ENCODE measurements at places on chromosomes 5 and 9.
A peak's percentile ranks its signal among the peaks of the same experiment; 100 is the strongest.

- DNase-seq = peak; percentile 51
These were observed 100.0 kb upstream of the IL6ST start for GRCh38 chr5:56094579-56095361.

DNA sequence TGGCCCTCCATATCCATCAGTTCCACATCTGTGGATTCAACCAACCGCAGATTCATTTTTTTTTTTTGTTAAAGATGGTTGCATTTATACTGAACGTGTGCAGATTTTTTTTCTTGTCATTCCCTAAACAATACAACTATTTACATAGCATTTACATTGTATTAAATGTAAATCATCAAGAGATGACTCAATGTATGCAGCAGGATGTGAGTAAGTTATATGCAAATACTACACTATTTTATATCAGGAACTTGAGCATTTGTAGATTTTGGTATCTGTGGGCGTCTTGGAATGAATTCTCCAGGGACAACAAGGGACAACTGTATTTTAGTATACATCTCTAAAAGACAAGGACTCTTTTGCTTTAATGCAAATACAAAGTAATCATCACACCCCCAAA, 299.2 kb upstream of the ZNF608 start:
- DNase-seq = no peak

DNA sequence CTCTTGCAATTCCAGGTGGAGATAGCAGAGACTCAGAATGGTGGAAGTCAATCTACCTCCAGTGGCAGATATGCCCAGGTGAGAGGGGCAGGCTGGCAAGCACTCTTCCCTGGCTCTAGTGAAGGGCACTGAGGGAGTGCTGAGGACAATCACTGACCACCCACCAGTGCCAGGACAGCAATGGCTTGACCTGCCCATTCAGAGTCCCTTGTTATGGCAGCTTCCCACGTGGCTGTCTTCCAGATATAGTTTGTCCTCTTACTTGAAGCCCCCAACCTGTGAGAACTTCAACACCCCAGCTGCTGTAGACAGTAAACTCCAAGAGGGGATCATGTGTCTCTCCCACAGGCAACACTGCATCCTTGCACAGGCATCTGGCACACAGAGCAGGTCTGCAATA, 104.7 kb downstream of the LHFPL2 start:
- no peak for DNase-seq

GRCh38 chr5:136066661-136067271, 38.0 kb downstream of the TGFBI start:
- no peak for DNase-seq

GRCh38 chr9:36789886-36790285, 217.2 kb downstream of the MELK start:
- DNase-seq = no peak

DNA sequence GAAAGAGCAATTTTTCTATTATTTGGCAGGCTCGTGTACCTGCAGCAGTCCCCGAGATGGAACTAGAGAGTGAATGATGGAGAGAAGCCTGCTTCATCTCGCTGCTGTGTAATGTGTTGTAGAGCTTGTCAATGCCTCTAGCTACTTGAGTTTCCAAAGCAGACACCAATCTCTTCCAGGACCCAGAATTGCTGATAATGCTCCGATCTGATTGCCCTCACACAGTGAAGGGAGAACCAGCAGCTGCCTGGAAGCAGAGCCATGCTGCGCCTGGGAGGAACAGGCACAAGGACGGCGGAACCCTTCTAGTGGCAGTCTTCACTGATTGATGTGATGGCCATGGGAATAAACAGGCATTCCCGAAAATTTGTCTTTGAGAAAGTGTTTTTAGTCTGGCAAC, 288.0 kb downstream of the ICE1 start:
- DNase-seq = no peak

- DNase-seq = no peak
These were observed 150.4 kb upstream of the ERCC6L2 start for GRCh38 chr9:95725045-95725444.

GRCh38 chr9:127470662-127471061, 19.4 kb downstream of the LRSAM1 start:
- DNase-seq = no peak

DNA sequence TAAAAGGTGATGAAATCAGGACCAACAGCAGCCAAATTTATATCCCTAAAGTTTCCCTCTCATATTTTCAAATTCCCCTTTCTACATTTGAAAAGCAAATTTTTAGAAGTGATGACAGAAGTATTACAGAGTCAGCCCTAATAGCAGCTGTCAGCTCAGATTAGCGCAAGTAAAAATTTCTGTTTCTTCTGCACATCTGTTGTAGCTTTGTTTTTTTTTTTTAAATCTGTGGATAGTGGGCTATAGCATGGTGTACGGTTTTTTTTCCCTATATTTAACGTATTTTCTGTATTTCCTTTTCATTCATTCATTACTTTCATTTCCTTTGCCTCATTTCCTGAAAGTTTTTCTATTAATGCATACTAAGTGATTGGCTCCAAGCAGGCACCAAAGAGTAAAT, 99.1 kb downstream of the MACIR start:
- DNase-seq = no peak

- no peak for DNase-seq
These were observed 535.3 kb downstream of the PRDM9 start for GRCh38 chr5:24042688-24043087.

- no peak for DNase-seq
These were observed 430.8 kb downstream of the ARHGEF28 start for GRCh38 chr5:74056789-74057164.

DNA sequence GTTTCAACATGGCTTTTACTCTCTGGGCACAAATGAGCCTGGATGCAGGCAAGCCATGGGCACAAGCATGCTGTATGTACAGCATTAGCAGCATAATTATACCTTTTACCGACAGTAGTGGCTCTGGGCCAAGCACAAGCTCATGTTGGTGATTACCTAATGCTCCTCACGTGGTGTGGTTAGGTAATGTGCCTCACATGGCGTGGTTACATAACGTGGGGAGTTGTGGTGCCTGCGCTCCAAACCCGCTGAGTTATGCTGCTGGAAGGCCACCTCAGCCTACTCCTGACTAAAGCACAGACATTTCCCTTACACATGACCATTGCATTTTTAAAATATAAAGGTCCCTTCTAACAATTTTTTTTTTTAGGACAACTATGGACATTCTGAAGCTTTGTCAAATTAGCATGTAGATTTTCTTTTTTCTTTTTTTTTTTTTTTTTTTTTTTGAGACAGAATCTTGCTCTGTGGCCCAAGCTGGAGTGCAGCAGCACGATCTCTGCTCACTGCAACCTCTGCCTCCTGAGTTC, 794.0 kb downstream of the EFNA5 start:
- DNase-seq = no peak

DNA sequence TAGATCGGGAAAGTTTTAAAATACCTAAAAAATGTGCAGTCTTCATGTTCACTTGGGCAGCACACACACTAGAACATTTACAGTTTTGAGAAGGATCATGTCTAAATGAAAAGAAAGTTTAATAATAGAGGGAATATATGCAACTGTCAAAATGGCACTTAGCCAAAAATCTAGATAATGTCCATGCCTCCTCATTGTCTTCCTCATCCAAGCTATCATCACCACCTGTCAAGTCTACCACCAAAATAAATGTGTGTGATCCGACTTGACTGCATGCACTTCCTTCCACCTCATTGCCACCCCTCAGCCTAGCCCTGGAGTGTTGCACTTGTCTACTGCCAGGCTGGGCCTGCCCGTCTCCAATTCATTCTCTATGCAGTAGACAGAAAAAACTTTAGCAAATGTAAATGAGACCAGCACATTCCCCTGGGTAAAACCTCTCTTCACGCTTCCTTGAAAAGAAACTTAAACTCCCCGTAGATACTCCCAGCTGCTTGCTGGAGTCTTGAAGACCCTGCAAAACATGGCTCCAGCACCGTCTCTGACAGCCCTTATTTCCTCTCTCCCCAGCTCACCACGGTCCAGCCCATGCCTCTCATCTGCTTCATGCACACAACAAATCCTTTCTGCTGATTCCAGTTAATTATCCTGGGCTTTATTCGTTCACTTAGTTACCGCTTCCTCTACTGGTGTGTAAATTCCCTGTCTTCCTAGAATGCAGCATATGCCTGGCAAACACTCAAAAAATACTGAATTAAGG, 66.9 kb downstream of the FANCC start:
- DNase-seq = no peak

- DNase-seq = no peak
These were observed 14.3 kb downstream of the DIPK1B start for GRCh38 chr9:136726631-136727191.

DNA sequence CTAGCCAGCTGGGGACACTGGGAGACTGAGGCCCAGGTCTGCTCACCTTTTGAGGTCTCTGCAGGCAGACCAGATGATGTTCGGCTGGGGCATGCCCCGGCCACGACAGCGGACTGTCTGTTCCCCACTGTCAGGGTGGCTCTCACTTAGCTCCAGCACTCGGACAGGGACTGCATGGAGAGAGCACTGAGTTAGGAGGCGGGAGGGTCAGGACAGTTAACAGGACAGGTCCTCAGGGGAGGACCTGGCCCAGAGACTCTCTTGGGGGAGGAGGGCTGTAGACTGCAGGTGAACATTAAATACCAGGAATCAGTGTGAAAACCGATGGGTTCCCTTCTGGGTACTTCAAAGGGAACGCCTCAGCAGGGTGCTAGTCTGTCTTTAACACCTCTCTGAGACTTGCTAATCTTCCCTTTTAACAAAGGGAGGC, 25.1 kb downstream of the PDGFRB start:
- no peak for DNase-seq

- no peak for DNase-seq
These were observed 86.3 kb upstream of the IFNK start for GRCh38 chr9:27437652-27438373.

- no peak for DNase-seq
These were observed 95.7 kb downstream of the ANKH start for GRCh38 chr5:14775857-14776256.

DNA sequence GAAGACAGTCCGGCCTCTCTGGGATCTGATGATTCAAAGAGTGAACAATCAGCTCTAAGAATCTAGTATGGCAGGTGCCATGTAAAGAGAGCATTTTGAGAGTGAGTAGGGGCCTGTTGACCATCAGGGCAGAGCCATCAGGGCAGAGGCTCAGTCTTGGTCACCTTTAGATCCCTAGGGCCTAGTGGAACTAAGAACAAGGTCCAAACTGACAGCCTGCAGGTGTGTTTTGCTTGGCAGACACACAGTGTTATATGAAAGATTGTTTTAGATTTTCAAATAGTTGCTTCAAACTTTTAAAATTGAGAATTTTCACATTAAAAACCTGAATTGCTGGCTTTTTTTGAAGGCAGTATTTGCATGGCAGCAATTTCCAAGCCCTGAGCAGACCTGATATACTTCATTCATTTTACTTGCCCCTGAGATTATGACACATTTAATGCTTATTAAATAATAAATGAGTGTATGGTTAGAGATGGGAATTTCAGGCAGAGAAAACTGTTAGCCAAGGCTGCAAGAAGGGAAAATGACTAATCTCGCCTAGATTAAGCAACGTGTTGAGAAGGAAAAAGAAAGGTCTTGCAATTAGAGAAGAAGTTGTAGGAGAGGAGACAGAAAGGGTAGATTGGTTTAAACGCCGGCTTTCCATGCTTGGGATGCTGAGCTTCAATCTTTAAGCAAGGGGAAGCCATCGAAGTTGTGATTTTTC, 279.6 kb downstream of the ARRDC3 start:
- no peak for DNase-seq

DNA sequence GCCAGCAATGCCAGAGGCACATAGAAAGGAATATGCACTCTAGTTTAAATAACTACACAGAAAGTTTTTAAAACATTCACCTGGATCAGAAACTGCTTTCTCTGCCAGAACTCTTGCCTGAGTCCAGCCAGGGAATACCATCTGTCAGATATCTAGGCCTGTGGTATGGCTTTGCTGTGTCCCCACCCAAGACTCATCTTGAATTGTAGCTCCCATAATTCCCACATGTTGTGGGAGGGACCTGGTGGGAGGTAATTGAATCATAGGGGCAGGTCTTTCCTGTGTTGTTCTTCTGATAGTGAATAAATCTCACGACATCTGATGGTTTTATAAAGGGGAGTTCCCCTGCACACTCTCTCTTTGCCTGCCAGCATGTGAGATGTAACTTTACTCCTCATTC, 41.5 kb upstream of the KCNV2 start:
- no peak for DNase-seq

DNA sequence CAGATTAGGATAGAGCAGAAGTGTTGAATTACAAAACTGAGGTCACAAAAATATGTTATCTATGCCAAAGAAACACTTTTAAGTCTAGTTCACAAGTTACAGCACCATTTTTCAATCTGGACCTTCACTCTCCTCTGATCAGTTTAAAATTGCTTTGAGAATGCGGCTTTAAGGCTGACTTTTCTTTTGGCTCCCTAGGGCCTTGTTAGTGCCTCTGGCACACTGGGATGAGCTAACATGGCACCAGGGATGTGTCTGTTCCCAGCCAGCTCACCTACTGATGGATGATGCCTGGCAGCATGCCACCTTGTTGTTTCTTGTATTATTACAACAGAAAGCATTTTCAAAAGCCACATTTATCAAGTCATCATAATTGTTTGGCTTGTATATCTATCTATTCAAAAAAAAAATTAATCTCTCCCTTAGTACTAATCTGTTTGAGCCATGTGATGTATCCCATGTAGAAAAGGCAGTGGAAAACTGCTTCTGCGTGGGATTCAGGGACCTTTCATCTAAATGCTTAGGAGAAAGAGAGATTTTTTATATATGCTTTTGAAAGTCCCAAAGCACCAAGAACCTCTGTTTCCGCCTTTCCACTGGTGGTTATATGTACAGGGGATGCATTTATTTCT, 46.6 kb downstream of the ADAMTSL1 start:
- no peak for DNase-seq

DNA sequence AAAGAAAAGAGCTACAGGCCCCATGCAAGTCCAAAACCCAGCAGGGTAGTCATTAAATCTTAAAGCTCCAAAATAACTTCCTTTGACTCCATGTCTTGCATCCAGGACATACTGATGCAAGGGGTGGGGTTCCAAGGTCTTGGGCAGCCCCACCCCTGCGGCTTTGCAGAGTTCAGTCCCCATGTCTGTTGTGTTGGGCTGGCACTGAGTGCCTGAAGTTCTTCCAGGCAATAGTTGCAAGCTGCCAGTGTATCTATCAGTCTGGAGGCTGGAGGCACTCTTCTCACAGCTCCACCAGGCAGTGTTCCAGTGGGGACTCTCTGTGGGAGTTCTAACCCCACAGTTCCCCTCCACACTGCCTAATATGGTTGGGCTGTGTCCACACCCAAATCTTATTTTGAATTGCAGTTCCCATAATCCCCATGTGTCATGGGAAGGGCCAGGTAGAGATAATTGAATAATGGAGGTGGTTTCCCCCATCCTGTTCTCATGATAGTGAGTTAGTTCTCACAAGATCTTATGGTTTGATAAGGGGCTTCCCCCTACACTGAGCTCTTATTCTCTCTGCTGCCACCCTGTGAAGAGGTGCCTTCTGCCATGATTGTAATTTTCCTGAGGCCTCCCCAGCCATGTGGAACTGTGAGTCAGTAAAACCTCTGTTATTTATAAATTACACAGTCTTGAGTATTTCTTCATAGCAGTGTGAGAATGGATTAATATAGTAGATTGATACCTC, 237.5 kb upstream of the ADRA1B start:
- no peak for DNase-seq

GRCh38 chr5:176662371-176663333, 15.4 kb downstream of the TSPAN17 start:
- DNase-seq = no peak

Data from stimulated activated CD4-positive, alpha-beta T cell treated with anti-CD3 and anti-CD28 coated beads, TNF-alpha, amount 100 ng/mL, for 24 hours (primary cell).